NCI-H510A treated with DMSO at 0.1 percent for 48 hours (cell line): ENCODE measurements at places on chromosomes 4 and X.
A peak's percentile ranks its signal among the peaks of the same experiment; 100 is the strongest.

GRCh38 chr4:48913346-48913745, 6.8 kb upstream of the OCIAD2 start:
- no peak for DNase-seq

- no peak for DNase-seq
Observed at GRCh38 chrX:135024526-135024925, 2.2 kb upstream of the RTL8B start.

GRCh38 chr4:56147371-56147770, 198.6 kb downstream of the CEP135 start:
- no peak for DNase-seq

- no peak for DNase-seq
Observed at GRCh38 chr4:77777135-77777807, 41.9 kb downstream of the CNOT6L start.

- DNase-seq = peak; percentile 83
Observed at GRCh38 chr4:174604198-174604597, 81.9 kb upstream of the HPGD start.
